ENCODE measurements at places on chromosomes 16 and 17.

DNA sequence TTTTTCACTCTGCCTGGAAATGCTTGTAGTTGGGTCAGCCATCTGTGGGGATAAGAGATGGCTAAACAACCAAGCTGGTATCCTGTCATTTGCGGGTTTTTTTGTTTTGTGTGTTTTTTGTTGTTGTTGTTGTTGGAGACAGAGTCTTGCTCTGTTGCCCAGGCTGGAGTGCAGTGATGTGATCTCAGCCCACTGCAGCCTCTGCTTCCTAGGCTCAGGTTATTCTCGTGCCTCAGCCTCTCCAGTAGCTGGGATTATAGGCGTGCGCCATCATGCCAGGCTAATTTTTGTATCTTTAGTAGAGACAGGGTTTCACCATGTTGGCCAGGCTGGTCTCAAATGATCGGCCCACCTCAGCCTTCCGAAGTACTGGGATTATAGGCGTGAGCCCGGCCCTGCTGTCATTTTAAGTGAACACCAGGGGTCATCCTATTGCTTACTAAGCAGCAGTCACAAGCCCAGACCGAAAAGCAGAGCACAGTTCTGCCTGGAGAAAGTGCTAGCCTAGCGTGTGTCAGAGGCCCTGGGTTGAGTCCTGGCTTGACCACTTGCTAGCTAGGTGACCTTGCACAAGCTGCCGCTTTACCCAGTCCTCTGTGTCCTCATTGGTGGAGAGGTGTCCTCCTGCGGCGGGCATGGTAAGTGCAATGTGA, 4.6 kb downstream of the SMCR8 start:
- peak; percentile 48 for DNase-seq

DNA sequence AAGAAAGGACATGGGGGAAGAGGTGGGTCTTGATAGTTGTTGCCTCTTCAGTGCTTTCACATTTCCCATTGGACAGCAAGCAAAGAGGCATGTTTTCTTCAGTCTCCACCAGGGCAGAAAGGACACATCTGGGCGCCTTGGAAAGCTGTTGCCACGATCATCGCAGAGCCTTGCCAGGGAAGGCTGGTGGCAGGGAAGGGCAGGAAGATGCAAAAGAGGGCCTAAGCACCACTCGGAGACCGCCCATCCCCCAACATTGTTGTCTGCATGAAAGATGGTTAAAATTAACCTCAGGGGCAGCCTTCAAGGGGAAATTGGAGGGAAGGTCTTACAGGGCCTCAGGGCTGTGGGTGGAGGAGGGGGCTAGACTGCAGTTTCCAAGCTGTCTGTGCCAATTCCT, 114.2 kb downstream of the SOX9 start:
- no peak for DNase-seq

- DNase-seq: no peak
Measured at GRCh38 chr16:12210925-12211869, 234.7 kb downstream of the SNX29 start.

- no peak for DNase-seq
Measured at GRCh38 chr16:70750893-70751467, 50.0 kb downstream of the VAC14 start.

DNA sequence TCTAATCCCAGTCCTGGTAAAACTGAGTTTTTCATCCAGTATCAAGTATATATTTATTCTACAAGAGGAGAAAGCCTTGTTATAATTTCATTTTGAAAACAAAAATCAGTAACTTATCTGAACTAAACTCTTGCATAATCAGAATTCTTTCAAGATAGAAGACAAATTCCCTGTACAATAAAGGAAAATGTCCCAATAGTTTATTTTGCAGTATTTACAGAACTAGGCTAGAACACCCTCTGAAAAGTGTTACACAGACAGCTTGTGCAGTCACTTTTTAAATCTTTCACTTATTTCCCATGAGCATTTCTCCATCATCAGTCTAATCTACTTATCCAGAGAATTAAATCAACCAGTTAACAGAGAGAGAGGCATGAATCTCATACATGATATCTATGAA, 48.5 kb downstream of the SPOP start:
- DNase-seq: no peak

DNA sequence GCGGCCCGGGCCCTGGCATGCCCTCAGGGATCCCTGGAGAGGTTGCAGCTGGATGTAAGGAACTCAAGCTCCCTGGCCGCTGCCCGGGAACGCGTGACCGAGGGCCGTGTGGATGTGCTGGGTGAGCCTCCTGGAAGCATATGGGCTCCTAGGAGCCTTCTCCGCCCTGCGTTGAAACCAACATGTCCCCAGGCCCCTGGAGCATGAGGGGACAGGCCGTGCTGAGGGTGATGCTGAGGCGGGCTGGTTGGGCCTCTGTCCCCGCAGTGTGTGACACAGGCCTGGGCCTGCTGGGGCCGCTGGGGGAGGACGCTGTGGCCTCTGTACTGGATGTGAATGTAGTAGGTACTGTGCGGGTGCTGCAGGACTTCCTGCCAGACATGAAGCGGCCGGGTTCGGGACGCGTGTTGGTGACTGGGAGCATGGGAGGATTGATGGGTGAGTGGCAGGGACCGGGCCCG, 5.7 kb upstream of the HSD17B1 start:
- no peak for DNase-seq
